NT2/D1 (cell line): ENCODE measurements at places on chromosomes 16 and 17.

DNA sequence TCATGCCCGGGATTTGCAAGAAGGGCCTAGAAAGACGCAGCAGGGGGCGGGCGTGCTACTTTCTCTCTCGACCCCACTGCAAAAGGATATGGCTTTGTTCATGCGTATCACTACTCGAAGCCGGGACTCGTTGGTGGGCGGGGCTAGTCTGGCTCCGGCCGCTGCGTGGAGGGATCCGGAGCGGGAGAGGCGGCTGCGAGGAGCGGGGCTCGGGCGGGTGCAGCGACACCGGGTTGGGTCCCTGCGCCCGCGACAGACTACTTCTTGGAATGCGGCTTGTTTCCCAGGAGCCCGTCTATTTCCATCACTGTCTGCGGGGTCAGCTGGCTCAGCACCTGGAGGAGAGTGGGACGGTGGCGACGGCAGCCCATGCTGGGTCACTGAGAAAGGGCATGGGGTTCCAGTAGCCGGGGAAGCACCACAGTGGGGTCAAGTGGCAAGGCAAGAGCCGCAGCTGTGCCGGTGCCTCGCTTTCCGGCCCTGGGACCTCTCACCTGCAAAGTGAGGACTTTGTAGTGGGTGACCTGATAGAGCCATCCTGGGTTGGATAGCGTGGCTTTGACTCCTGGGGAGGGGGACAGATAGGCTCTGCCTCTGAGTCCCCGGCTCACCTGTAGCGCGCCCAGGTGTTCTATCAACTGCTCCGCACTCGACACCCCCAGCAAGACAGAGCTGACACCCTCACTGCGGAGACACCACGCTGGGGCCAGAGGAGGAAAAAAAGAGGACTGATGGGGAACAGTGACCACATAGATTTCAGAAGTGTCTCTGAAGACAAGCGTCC lies 6.6 kb downstream of the KCNAB3 start:
- DNase-seq, result no peak

GRCh38 chr17:2064520-2064971 lies 9.6 kb downstream of the HIC1 start:
- DNase-seq, result no peak

DNA sequence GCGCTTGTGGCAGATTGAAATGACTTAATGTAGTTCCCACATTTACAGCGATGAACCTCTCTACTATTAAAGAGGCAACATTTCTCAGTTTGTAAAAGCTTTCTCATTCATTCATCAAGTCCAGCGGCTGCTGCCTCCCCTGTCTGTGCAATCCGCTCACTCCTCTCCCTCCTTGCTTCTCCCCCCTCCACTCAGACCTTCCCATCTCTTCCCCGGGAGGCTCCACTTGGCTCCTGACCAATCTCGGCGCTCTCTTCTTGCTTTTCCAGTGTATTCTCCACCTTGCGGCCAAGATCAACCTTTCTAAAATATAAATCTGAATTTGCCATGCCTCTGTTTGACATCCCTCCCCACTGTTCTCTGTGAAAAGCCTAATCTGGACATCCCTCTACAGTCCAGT lies 117.5 kb downstream of the ASIC2 start:
- DNase-seq, result no peak

DNA sequence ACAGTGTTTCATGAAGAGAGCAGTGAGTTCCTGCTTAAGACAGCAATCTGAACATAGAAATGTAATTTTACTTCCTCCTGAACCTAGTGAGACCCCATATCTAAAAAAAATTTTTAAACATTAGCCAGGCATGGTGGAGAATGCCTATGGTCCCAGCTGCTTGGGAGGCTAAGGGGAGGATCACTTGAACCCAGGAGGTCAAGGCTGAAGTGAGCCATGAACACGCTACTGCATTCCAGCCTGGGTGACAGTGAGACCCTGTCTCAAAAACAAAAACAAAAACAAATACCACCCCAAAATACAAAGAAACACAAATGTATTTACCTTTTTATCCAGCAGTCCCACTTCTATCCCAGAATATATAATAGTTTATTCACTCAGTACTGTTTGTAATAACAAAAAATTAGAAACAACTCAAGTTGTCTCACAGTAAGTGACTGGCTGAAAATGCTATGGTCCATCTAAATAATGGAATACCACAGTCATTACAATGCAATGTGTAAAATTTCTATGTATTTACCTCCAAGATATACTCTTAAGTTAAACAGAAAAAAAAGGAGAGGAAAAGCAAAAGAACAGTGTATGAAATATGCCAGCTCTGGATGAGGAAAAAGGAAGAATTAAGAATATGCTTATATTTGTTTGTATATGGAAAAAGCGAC lies 16.3 kb downstream of the CFDP1 start:
- DNase-seq, result no peak

GRCh38 chr16:52271088-52271750 lies 275.7 kb downstream of the TOX3 start:
- no peak for DNase-seq
